ENCODE measurements at places on chromosomes 12 and 14.

DNA sequence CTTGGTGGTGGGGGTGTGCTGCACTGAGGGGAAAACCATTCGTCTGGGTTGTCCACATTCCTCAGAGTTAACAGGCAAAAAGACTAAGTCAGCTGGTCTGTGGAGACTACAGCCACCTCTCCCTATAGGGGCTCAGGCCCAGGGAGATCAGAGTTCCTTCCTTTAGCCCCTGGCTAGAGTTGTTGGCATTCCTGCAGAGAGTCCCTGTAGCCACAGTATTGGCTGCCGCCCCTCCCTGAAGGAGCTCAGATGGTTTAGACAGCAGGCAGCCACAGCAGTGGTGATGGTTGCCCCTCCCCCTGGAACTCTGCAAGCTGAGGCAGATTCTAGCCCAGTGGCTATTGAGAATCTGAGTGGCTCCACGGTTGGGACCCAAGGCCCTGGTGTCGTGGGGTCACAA, 1072.5 kb upstream of the ATXN7L3B start:
- DNase-seq: no peak

- peak; percentile 44 for DNase-seq
These were observed 263.4 kb downstream of the ADGRD1 start for GRCh38 chr12:131217024-131217586.

DNA sequence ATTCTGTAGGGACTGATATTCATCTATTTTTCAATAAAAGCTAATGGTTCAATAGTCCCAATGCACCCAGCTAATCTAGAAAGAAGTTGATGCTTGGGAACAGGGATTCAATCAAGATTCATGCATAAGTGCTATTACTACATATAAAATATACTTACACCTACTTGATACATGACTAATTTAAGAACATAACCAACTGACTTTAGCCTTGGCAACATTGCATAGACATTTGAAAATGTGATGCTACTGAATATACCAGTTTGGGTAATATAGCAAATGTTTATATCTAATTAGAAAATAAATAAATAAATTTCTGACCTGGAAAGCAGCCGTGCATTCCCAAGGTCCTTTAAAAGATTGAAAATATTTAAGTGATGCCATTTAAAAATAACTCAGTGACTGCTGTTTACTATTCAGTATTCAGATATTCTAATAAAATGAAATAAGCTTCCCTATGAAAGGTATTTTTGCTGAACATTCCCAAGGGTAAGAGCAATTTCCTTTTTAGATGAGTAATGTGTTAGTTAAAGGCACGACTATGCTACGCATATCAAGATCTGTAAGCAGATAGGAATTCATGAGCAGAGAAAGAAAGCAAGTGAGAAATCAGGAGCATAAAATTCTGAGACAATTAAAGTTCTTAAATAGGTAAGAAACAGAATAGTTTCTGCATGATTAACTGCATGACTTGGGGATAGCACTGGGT, 160.6 kb upstream of the SYT1 start:
- no peak for DNase-seq

GRCh38 chr14:59254146-59254910, 65.9 kb downstream of the DAAM1 start:
- peak; percentile 79 for DNase-seq

DNA sequence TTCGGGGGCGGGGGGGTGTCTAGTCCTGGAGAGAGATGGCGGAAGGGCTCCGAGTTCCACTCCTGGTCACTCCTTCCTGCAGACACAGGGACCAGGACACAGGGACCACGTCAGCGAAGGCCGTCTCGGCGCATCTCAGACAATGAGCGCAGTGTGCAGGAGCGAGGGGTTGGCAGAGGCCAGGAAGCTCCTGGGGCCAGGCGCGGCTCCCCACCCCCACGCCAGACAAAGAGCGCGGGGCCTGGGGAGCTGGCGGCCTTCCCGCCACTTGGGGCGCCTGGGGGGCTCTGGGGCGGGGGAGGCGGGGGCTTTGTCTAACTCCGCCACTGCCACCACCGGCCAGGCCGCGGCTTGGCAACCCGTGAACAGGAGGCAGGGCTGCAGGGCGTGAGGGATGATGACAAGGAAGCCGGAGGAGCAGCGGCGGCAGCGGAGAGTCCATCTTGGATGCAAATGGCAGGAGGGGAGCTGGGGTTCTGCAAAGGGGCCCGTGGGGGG, 2.2 kb downstream of the CDK2AP1 start:
- DNase-seq: peak; percentile 86

DNA sequence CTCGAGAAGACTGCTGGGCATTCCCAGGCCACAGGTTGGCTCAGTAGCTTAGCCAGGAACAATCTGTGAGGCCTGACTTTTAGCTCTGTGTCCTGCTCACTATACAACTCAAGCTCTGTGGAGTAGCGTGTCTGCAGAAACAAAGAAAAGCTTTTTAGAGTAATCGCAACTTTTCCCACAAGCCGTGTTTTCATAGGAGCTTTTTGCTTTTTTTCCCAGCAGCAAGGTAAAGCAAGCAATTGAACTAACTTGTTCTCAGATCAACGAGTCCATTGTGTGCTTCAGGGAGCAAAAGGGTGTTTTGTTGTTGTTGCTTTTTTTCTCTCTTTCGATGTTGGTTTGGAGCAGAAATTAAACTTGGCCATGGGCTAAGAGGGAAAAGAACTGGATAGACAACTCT, 97.3 kb upstream of the BCL2L14 start:
- DNase-seq: no peak

DNA sequence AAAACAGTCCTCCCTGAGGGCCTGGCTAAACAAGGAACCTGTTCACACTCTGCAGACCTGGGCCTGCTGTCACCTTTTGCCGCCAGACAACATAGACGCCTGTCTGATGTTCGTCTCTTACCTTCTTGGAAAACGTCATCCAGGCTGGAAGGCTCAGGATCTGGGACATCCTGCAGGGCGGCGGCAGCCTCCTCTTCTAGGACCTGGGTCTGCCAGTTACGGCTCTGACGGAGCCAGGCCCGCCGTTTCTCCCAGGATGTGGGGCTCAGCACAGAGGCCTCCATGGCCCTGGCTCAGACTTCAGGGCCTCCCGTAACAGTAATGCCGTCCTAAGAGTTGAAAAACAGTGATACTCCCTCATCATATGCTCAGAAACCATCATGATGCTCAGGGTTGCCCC, 10.3 kb downstream of the TESPA1 start:
- DNase-seq: no peak

DNA sequence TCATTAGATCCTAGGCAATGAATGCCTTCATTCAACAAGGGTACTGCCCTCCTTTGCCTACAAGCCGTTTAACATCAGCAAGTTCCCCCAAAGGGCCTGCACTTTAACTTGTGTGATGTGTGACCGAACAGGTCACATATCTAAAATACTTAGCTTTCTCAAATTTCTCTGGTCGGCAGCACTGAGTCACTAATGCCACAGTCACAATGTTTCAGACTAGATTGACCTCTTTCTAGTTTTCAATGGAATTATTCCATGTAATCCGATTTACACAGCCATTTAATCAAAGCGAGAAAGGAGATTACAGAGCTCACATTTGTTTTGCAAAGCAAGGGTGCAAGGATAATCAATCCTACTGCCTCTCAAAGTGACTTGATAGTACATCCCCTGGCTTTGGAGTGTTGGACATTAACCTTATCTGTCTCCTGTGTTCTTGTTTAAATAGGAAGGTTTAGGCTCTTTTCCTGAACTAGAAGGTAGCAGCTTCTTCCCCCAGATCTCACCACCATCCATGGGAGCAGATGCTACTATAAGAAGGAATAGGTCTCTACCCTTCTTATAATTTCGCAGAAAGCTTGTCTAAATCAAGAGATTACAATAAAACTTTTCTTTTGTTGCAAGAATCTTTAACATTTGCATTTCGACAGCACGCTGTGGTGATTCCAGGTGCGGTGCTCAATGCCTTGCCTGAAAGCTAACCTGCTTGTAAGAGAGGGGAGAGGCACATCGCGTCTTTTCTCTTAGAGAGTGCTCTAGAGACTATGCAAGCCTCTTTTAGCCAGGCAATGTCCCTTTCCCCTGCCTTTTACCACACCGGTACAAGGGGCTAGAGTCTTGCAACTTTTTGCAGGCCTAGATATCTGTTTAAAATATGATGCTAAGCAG, 1.8 kb downstream of the KITLG start:
- DNase-seq: no peak

DNA sequence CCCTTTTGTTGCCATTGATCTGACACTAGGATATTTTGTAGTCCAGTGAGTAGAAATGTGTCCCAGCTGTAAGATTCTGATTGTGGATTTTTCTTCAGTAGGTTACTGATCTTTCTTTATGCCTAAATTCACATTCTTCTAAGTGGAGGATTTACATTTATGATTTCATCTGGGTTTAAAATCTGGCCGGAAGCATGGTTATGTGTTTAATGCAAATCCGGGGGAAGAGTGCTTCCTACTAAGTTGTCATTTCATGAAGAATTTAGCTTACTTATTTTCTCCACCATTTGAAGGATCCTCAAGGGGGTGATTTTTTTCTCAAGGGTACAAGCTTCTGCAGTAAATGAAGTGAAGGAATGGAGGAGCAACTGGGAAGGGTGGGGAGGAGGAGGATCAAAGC, 96.7 kb downstream of the TMTC2 start:
- no peak for DNase-seq

DNA sequence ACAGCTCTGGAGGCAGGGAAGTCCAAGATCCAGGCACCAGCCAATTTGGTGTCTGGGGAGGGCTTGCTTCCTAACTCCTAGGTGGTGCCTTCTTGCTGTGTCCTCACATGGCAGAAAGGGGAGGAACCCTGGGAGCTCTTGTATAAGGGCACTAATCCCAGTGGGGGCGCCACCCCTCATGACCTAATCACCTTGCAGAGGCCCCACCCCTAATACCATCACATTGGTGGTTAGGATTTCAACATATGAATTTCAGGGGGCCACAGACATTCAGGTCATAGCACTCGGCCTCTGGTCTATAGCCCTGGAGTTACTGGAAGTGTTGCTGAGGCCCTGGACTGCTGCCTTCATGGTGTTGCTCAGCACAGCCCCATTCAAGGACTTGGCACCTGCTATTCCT, 14.6 kb downstream of the PSMD9 start:
- no peak for DNase-seq
